ENCODE measurements at places on chromosomes 5 and 9.

- DNase-seq, result peak; percentile 72
Measured at GRCh38 chr5:124056991-124057723, 545.2 kb downstream of the CSNK1G3 start.

DNA sequence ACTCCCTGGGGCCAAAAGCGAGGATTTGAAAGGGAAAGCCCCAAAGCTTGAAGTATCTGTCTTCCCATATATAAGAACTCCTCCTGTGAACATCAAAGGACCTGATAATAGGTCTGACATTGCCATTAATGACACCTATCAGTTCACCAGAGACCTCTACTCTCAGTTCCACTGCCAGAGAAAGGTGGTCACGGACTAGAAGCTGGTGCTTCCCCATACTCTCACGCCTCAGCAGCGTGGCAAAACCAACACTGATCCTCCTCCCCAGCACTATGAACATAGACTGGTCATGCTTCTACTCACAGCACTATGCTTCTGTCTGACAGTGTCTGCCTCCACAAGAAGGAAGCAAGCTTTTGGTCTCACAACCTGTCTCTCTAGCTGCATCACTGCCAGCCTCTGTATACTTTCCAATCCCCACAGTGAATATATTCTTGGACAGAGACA is 37.9 kb downstream of the NRG2 start:
- no peak for DNase-seq

- no peak for DNase-seq
Measured at GRCh38 chr5:53507013-53507412, 26.6 kb downstream of the FST start.

- no peak for DNase-seq
Measured at GRCh38 chr9:90060256-90060655, 455.4 kb downstream of the GADD45G start.

- DNase-seq, result no peak
Measured at GRCh38 chr9:78397045-78397444, 100.1 kb downstream of the PSAT1 start.

- DNase-seq, result no peak
Measured at GRCh38 chr5:62607615-62608014, 29.0 kb downstream of the LRRC70 start.

- peak; percentile 87 for DNase-seq
Measured at GRCh38 chr5:177133096-177133852, at the start of gene NSD1. Gene NSD1, plus strand, starts transcription at chr5:177133773. Its CDS starts 1,331 bp downstream, at chr5:177135104.

GRCh38 chr9:87850391-87850790 is 32.3 kb upstream of the SPATA31E1 start:
- no peak for DNase-seq

GRCh38 chr5:33065131-33065530 is 354.0 kb downstream of the NPR3 start:
- DNase-seq, result no peak

- DNase-seq, result no peak
Measured at GRCh38 chr9:88531920-88532698, 2.9 kb upstream of the NXNL2 start.

DNA sequence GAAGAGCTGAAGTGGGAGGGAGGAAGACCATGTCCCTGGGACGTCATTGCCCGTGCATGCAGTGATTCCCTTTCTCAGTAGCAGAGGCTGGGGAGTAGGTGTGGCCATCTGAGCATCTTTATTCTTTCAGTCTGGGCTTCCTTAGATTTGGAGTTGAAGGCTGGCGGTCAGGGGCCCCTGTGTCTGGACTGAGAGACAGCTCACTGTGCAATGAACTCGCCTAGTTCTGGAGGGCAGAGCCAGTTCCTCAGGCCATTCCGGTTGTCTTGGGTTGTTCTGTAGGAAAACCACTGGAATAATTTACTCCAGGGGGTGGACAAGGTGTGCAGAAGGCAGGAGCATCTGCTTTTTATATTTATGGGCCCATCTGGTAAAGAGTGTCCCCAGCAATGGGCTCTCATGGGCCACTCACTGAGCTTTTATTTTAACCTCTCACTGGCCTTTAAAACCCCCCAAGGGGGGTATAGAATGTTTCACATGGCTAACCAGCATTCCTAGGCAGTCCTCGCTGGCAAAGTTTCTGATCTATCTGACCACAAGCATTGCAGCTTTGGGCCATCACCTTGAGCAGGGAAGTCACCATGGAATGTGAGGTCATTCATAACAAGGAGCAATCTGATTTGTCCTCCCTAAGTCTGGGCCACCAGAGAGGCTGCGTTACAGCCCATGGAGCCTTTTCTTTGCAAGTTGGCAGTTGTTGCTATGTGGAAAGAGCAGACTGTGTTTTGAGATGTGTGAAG is 9.2 kb downstream of the STC2 start:
- no peak for DNase-seq

DNA sequence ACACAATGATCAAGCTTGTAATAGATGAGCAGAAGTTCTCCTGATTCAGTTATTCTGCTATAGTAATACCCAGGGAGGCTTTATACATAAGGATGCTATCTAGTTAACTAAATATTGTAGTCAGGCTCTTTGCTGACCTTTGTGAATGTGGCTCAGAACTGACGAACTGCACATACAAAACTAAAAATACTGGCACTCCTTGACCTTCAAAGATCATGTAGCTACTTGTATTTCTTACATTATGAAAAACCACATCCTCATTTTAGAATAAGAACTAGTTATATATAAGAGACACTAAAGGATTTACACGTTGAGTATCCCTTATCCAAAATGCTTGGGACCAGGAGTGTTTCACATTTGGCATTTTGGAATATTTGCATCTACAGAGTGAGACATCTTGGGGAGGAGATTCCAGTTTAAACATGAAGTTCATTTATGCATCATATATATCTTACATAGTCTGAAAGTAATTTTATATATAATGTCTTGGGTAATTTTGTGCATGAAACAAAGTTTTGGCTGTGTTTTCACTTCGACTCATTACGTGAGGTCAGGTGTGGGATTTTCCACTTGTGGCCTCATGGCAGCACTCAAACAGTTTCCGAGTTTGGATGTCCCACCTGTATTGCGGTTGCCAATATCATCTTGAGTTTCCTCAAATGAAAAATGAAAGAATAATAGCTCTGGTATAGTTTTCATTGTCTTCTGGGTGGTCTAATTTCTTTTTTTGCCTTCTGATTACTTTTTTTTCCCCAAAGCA is 58.4 kb upstream of the FBXL7 start:
- DNase-seq, result peak; percentile 93

DNA sequence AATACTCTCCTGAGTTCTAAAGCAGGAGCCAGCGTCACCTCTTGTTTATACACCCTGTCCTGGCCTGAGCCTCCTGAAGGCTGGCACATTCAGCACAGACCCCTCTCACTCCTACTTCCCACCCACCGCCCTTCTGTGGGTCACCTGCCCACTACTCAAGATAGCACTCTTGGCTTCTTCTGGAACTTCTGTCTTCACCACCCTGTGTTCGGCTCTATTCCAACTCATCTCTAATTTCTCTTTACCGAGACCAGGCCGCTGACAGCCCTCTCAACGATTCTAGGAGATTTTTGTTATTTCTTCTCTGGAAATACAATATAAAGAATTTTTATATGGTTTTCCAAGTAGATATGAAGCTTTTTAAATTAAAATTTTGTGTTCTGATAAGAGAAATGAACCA is 57.4 kb downstream of the IRF1 start:
- DNase-seq, result no peak

DNA sequence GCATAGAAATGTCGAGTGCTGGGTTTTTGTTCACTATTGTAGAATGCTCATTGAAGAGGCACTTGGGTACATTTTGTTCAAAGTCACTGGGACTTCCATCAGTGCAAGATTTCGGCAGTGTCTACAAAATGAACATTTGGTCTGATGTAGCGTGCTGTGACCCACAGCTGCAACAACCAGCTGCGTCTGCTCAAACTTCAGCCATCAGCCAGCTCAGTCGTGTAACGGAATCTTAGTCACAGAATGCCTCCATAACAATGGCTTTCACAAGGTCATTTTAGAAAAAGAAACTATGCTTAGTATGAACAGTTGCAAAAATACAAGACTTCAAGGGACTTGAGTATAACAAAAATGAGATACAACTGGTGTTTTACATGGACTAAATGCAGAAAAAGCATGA is 828.1 kb upstream of the GRAMD2B start:
- DNase-seq, result no peak

DNA sequence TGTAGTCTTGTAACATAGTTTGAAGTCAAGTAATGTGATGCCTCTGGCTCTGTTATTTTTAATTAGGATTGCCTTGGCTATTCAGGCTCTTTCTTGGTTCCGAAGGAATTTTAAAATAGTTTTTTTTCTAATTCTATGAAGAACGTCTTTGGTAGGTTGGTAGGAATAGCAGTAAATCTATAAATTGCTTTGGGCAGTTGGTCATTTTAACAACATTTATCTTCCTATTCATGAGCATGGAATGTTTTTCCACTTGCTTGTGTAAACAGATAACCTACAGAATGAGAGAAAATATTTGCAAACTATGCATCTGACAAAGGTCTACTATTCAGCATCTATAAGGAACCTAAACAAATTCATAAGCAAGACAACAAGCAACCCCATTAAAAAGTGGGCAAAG is 173.2 kb upstream of the TRPC7 start:
- no peak for DNase-seq

DNA sequence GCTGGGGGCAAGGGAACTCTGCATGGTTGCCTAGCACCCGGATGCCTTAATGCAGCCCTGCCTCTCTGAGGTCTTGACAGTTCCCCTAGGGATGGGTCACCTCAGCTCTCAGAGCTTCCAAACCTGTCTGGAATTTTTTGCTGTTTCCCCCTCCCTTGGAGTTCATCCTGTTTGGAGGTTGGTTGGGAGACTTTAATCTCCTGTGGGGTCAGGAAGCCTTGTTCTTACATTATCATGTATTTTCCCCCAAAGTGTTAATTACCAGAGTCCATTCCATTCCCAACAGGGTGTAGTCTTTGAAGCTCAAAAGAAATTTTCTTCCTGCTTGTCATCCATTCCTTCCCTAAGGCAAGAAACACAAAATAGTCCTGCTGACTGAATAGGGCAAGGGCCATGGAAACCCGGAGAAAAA is 150.3 kb upstream of the SPRY4 start:
- no peak for DNase-seq

DNA sequence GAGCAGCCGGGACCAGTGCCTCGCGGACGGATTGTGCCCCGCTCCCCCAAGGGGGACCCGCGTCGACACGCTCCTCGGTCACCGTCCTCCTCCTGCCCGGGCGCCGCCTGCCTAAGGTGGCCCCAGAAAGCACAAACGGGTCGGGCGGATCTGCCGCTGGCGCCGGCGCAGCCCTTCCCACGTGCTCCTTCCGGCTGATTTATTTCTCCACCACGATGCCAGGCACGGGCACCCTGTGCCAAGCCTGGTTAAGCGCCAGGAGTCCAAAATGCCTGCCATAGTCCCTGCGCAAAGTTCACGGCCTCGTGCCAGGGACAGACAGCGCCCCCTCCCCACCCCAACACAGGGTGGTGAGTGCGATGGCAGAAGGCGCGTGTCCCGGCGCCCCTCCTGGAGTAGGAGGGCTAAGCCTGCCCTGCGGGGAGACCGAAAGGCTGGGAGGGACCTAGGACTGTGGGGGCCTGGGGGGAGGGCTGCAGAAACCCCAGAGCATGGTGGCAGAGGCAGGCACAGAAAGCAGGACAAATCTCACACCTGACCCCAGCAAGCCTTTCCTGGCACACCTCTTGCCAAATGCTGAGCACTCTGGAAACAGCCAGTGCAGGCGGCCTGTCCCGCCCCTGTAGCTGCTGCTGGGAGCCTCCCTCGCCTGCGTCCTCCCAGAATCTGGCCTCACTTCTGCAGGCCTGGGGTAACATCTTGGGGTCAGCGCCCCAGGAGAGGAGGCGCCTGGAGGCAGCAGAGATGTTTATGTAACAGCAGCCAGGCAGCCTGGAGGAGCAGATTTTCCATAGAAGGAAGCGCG is 1.1 kb upstream of the NOTCH1 start:
- peak; percentile 37 for DNase-seq

DNA sequence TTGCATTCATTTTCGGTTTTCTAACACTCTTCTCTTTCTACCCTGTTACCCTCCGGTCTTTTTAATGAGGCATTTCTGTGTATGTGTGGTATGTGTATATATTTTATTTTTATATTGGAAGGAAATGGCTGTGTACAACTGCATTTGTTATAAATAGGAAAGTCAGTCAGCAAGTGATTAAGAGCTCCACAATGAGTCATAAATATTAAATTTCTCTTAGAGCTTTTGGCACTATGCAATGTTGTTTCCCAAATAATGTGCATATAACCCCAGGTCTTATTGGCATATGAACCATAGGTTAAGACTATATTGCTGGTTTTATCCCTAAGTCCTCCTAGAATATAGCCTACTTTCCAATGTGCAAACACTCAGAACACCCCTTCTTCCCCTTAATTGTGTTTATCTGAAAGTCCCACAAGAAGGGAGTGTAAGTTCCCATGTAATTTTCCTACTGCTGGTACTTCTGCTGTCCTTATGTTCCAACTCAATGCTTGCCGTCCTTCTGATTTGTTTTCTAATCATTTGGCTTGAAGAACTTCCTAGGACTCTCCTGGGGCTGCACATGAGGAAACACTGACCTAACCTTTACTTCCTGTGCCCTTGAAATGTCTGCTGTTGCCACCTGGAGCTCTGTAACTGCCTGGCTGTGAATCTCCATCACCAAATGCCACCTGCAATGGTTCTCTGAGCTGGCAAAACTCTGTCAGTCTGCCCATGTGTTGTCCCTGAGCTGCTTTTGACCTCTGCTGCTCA is 65.5 kb upstream of the PCSK5 start:
- peak; percentile 32 for DNase-seq

- no peak for DNase-seq
Measured at GRCh38 chr5:92906798-92907376, 674.1 kb downstream of the NR2F1-AS1 start.

DNA sequence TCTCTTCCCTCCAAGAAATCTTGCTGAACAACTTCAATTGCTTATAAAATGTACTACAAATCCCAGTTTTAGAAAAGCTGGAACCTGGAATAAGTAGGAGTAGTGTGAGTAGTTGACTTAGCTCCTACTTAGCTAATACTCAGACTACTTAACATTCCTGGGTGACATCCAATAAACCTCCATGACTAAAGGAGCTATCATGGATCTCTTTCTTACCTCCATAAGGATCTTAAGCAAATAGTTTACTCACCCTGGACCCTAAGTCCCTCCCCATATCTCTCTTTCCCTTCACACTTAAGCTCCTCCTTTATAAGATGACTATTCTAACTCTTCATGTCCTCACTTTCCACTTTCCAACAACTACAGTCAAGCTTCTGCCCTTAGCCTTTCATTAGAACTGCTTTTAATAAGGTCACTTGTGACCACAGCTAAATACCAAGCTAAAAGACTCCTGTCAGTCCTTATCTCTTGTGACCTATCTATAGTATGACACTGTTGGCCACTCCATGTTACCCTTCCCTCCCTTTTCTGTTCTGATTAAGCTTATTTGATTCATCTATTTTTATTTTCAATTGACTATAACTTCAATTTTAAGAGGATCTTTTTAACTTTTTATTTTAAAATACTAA is 194.9 kb downstream of the RFX3 start:
- no peak for DNase-seq

DNA sequence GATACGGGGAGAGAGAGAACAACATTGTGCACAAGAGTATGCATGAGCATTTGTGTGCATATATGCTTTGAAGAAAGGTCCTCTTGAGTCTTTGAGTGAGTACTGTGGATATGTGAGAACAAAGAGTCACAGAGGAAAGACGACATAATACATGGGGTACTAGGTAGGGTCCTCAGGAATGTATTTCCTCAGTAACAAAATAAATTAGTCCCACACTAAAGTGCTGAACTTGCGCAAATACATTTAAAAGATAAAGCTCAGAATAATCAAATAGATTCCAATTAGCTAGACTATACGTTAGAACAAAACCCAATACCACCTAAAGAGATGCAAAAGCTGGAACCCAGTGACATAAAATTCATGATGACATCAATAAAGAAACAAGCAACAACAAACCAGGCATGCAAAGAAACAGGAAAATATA is 70.8 kb downstream of the RAPGEF6 start:
- no peak for DNase-seq

GRCh38 chr5:72372331-72372730 is 52.2 kb downstream of the PTCD2 start:
- no peak for DNase-seq

Measured in MM.1S (cell line).